AG04449 (cell line): ENCODE measurements at places on chromosomes 11 and 22.

DNA sequence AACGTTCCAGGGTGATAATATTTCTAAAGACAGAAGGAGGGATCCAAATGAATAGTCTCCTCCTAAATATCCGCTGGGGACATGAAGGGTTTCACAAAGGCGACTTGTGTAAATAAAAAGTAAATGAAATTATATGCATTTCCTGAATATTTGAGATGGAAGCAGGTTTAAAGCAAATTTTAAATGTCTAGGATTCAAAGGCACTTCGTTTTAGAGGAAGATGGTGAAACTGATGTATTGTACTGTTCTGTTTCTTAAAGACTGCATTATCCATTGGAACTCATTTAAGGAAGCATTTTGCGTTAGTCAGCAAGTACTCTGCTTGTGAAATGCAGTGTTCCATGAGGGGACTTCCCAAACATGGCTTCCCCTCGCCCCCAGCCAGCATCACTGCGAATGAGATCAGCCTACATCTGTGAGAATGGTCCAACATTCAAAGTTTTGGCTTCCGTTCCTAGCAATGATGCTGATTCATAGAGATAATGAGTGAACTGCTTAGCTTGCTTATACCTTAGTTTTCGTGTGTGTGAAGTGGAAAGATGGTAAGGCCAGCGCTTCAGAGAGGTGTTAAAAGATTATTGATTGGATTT is 1.5 kb downstream of the RAB39A start:
- no peak for DNase-seq

DNA sequence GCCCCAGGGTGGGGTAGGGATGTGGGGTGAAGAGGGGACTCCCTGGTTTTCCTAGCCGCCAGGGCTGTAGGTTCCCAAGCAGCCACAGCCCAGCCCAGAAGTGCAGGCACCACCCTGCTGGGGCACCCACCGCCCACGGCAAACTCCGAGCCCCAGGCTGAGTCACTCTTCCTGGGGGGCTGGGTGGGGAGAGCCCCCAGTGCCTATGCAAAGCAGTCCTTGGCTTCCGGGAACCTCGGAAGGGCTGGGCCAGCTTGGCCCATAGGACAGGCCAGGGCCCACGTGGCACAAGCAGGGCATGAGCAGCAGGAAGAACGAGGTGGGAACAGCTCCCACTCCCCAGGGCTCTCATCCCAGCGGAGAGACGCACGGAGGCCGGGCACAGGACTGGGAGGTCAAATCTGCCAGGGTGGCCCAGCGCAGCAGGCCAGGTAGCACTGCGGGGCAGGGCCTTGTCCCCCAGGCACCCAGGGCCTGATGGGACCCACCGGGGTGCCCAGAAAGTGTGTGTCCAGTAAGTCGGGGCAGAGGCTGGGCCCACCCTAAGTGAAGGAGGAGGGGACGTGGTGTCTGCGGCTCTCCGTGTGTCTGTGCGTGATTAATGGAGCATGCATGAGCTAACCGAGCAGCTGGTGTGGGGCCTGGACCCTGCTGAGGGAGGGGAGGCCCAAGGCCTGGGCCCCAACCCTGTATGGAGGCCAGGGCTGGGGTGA is 4.6 kb upstream of the IL17REL start:
- no peak for DNase-seq

DNA sequence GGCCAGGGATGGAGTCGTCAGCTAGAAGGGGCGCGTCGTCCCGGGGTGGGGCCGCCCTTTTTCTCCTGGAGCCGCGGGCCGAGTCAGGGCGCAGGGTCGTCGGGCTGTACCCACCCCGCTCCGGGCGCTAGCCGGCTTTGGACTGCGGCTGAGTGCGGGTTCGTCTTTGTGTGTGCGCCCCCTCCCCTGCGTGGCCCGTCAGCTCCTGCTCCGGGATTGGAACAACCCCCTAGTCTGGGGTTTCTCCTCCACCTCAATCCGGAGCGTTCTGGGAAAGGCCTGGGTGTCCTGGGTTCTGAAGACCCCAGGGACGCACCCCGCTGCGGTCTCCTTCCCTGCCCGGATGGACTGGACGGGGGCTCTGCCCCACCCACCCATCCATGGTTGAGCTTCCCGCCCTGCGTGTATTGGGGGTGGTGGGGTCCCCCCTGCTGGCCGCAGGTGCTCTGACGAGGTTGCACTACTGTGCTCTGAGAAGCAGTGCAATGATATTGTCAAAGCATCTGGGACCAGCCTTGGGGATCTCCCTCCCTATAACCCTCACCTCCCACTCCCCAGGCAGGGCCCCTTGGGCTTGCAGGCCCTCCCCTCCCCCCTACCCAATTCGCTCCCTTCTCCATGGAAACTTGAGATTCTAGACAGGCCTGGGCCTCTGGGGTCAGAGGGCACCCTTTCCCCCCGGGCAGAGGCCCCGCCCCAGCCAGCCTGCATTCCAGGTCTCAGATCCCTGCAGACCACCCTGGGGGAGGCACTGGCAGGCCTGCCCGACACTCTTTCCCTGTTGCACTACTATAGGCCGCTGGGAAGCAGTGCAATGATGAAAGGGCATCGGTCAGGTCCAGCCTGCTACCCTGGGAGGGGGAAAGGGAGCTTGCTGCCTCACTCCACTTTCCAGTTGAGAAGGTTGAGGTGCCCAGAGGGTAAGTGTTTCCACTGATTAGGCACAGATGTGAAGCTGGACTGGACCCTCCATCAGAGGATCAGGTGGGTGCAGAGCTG is 10.7 kb downstream of the SDF2L1 start:
- no peak for DNase-seq

- no peak for DNase-seq
Observed at GRCh38 chr11:95991101-95991500, 67.2 kb upstream of the MTMR2 start.

GRCh38 chr11:55719608-55720160 is 53.6 kb upstream of the OR5D13 start:
- DNase-seq = no peak

- DNase-seq = no peak
Observed at GRCh38 chr22:23065495-23066122, 4.7 kb upstream of the GNAZ start.

DNA sequence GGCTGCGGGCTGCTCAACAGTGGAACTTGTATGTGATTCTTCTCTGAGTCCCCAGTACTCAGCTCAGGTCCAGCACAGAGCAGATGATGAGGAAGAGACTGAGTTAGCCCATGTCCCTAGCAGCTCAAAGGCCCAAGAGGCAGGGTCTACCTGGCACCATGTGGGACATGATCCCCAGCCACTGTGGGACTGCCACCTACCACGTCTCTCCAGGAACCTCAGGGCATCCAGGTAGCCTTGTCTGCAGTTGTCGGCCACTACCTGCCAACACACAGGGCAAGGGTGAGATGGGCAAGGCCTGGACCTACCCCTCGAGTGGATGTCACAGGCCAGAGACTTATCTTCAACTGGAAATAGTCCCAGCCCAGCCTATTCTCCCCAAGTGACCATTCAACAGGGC is 4.4 kb downstream of the PNPLA5 start:
- no peak for DNase-seq

DNA sequence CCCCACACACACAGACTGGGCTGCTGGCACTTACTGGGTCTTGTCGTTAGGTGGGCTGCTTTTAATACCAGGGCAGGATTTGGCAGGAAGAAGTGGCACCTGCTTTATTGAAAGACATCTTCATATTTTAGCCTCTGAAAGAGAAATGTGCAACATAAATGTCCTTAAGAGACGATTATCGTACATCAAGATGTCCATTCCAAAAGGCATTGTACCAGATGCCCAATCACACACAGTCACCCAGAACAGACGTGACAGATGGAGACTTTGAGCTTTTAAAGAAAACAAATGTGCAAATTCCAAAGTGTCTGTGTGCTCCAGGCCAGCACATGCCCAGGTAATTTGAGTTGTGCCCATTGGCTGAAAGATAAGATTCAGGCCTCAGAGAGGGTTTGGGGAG is 155.7 kb downstream of the RRAS2 start:
- DNase-seq = no peak

DNA sequence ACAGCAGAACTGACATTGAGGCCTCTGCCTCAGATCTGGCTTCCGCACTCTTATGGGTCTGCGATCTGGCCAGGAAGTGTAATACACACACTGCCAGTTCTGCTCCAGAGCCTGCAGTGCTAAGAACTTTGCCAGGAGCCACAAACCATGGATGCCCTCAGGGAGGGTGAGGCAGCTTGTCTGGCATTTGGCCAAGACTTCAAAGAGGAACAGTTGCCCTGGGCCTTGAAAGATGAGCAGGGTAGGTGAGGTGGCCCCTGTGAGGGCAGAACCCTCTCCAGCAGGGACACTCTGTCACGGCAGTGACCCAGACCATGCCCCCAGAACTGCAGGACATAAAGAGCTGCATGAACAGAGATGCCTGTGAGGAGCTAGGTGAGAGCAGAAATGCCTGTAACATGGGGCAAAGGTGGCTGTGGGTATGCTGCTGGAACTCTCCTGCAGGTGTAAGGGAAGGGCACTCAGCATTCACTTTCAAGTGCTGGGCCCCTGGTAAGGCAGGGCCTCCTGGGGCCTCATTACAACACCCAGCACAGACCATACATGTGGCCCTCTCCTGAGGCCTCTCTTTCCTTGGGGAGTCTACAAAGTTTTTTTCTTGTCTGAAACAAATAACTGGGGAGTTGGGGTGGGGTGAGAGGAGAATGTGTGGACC is 47.3 kb downstream of the NEU3 start:
- DNase-seq = no peak

GRCh38 chr11:120612513-120613263 is 101.1 kb downstream of the GRIK4 start:
- DNase-seq = no peak

- DNase-seq = no peak
Observed at GRCh38 chr11:67347964-67348749, 5.2 kb downstream of the POLD4 start.

- peak; percentile 92 for DNase-seq
Observed at GRCh38 chr11:96200243-96200642, 142.8 kb downstream of the MAML2 start.

GRCh38 chr11:118434553-118435289 is 1.6 kb upstream of the KMT2A start:
- no peak for DNase-seq

DNA sequence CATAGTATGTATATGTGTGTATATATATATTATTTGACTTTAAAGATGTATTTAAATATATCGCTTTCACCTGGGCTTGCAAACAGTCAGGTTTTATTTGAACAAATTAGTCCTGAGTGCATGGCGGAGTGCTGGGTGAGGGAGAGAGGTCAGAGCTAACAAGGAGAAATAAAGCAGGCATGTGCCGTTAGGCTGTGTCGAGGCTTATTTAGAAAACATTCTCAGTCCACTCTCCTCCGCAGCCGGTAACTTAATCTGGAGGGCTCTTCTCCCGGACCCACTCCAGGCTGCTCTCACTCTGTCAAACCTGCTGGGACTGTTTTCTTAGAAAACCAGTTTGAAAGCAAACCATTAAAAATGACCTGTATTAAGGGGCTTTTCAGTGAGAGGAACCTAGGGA is 455.9 kb downstream of the MN1 start:
- DNase-seq = no peak

DNA sequence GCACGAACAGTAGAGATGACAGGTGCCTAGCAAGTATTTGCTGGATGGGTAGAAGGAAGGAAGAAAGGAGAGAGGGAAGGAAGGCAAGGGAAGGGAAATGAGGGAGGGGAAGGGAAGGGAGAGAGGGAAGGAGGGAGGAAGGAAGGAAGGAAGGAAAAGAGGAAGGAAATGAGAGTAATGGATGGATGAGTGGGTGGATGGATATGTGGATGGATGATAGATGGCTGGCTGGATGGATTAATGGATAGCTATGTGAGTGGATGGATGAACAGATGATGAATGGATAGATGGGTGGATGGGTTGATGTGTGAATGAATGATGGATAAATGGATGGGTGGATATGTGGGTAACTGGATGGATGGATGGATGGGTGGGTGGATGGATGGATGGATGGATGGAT is 125.9 kb upstream of the FGF3 start:
- DNase-seq = no peak

DNA sequence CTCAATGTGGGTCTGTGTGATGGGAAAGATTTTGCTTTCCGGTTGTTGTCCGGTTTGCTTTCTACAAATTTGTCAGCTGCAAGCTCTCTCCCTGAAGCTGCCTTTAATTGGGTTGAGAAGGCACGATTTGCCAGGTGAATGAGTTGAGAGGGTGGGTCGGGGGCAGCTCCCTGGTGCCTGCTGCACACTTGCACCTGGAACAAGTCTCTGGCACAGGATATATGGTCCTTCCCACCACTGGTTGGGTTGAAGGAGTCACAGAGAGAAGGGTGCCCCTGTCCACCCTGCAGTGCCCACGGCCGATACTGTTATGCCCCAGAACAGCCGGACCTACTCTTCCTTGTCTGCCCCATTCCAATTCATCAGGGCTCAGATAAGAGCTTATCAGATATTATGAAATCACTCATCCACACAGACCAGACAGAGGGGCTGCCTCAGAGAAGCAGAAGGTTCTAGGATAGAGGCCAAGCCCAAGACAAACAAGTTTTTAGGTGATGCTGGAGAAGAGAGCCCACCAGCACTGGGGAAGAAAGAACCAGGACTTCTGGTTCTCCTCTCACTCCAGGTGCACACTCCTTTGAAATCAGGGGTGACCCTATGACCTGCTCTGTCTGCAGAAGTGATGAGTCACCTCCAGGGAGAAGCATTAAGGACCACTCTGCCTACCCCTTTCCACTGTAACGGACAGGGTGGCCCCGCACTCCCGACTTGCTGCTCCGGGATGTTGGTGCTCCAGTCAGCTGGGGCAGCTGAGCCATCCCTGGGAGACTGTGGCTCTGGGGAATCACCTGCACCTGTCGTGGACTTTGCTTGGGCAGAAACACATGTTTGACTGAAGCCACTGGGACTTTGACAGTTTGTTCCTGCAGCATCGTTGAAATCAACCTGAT is 45.3 kb downstream of the RTL6 start:
- DNase-seq = no peak

DNA sequence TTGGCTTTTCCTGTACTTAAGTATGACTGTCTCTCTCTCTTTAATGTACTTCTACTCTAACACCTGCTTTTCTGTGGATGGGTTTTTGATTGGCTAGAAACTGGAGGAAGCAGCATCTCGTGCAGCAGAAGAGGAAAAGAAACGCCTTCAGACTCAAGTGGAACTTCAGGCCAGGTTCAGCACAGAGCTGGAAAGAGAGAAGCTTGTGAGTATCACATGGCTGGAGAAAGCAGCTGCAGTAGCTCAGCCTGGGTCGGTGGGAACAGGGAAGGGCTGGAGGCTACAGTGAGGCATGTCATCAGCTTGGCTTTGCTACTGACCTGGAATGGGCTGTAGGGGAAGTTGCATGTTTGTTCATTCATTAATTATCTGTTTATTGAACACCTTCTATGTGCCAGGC is 74.2 kb downstream of the SWAP70 start:
- no peak for DNase-seq
